Sigmoid colon (tissue), 7 donors: ENCODE measurements at places on chromosomes 11 and 22. TPM values are rescaled to one million over a fixed set of nuclear protein-coding genes. Genes with fewer than 3 reads are reported as not detected.

DNA sequence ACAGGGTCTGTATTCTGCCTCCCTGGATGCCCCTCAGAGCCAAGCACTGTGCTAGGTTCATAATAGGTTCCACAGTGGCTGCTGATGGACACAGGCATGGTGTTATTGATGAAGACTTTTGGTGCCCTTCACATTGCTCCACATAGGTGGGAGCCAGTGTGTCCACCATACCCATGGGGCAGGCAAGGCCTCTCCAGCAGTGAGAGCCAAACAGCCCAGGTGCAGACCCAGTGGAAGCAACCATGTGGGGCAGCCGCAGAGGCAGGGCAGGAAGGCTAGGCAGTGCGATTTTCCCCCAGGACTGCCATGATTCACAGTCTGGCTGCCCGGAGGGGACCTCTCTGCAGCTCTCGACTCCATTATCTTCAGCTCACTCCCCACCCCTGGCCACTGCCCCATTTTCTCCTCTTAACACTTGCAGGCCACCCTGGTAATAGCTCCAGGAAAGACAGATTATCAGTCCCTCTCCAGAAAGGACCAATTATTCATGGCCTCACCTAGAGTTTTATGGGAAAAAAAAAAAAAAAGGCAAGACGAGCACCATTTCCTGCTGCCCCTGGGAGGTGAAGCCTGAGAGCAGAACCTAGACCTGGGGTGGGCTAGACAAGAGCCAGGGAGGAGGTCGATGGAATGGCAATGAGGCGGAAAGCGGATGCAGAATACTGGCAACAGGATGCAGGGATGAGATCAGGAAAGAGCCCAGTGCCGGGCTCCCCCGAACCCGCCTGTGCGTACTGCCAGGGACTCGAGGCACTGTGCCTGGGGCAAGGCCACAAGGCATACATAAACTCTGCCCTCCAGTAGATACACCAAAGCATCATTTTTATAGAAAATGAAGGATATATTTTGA lies 343.0 kb upstream of the NCAM1 start:
- no peak for DNase-seq

DNA sequence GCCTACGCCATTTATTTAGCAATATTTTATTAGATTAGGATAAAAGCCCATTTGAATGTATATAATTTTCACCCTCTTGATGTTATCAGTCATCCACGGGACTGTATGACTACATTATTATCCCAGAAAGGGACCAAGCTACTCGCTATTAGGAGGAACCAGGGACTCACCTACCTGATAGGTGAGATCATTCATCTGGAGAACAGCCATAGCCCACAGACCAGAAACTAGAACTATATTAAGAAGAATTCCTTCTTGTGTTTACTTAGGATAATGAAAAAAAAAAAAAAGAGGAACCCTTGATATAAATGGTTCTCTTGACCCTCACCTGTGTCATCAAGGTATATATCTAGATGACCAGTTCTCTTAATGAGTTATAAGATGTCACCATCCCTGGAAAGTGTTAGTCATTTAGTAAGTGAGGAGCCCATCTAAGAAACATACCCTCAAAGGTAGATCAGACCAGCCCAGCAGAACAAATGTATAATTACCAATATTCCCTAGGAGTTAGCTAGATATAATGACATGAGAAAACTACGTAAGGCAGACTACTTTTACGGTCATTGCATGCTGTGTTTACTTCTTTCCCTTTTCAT lies 8.0 kb downstream of the SIK3 start:
- DNase-seq = no peak

DNA sequence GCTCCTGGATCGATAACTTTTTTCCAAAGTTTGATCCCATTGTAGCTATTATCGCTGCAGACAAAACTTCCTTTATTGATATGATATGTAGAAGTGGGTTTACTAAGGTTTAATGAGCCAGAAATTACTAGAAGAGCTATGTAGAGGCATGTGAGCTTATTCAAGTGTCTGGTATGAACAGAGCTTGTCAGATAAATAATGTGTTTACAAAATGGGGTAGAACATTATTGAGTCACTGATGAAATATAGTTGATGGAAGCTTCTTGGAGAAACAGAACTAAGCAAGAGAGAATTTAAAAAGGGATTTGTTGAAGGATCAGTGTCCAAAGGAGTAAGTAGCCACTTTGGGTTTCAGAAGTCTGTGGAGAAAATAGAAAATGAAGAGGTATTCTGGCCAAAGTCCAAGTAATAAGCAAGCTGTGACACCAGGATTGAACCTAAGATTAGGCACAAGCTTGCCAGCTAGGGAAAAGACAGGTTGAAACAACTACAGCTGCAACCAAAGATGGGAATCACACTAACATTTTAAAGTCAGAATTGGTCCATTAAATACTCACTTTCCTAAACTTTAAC lies 104.3 kb downstream of the MAML2 start:
- DNase-seq = no peak

GRCh38 chr11:47271961-47272661 lies 2.2 kb downstream of the MADD start:
- no peak for DNase-seq

DNA sequence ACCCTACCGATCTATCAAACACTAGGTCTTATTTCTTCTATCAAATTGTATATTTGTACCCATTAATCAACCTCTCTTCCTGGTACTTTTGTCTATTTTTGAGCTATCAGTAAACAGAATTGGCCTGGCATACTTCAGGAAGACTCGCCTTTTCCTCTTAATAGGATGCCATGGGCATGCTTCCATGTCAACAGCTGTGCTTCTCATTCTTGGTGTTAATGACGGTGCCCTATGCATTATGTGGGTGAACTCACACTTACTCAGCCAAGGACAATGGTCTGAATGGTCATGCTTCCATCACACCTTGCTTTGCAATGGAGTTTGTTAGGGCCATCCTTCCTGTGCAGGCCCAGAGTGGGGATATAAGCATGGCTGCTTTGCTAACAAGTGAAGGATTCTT lies 521.8 kb downstream of the MIAT start:
- DNase-seq = no peak

- no peak for DNase-seq
Measured at GRCh38 chr11:119449498-119449897, 26.5 kb upstream of the THY1 start.

Gene PACSIN3
- 56.0 TPM for total RNA-seq

Gene TBC1D10A
- 23.2 TPM for total RNA-seq

Gene ELFN2
- under 0.01 TPM for total RNA-seq

Gene IGSF9B
- total RNA-seq = 53.7 TPM

Gene GSC2
- not detected for total RNA-seq

Gene MS4A7
- 26.1 TPM for total RNA-seq
